NCI-H345 (cell line): ENCODE measurements at places on chromosomes 2 and 18.

GRCh38 chr2:112725545-112726457, 5.0 kb downstream of the NT5DC4 start:
- DNase-seq: no peak

GRCh38 chr2:204691911-204692510, 146.7 kb downstream of the PARD3B start:
- peak; percentile 67 for DNase-seq

DNA sequence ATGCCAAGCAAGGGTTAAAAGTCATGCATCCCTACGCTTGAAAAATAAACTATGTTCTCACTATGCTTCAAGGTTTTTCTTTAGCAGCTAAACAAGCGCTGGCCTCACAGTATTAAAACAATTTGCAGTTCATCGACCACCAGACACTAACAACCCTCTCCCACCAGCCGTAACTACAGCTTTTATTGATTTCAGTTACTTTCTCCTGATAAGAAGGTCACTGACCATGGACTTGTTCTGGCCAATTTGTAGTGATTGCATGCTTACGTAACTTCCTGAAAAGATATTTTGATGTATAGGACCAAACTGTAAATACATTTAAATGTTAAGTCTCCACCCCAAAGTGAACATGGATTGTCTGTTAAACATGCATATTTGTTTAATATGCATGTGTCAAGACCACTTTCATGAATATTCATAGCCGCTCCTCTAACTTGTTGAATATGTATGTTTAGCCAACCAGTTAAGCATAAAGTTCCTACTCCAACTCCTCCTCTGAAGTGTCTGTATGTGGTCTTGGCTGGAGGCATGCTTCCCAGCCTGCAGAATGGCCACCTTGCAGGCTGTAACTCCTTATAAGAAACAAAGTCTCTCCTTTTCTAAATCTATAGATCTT, 1.7 kb upstream of the THOC1 start:
- DNase-seq: no peak

DNA sequence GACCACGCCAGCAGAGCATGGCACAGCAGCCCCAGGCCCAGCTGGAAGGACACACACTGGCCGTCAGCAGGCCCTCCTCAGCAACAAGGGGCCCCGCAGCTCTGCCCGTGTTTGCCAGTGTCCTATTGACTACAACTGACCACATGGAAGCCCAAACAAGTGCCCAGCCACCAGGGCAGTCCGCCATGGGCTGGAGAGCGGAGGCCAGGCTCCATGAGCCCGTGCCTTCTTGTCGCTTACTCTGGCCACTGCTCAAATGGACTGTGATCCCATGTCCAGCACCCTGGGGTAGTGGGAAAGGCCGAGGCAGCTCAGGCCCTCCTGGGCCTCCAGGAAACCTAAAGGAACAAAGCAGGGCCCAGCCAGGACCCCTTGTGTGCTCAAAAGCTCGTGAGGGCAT, 53.9 kb upstream of the TAF1B start:
- no peak for DNase-seq

DNA sequence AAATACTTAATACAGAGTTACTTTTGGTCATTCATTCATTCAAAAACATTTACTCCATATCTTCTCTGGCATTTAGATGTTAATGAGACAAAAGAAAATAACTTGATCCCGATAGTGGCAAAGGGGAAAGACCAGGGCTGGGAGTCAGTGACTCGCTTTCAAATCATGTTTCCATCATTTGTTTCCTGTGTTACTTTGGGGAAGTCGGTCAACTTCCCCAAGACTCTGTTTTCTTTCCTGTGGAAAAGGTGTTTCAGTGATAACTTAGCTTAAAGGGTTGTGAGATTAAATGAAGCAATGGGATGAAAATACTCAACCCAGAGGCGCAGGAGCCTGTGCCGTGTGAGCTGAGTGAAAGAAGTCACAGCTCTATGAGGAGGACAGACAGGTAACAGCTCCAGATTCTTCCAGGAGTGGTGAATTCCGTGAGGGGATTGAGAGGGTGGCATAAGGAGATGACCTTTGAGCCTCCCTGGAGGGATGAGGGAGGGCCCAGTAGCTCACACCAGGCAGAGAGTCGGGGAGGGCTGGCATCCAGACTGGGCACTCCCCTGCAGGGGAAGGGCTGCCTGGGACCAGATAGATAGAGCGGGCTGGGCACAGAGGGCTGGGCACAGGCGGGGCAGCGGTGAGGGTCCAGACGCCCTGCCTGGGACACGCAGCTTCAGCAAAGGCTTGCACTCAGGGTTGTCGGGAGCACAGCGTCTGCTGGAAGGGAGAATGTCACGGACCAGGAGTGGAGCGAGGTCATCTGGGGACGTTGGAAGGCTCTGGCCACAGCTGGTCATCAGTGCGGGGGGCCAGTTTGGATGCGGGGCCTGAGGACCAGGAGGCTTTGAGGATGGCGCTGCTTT, 70.1 kb downstream of the TSHZ1 start:
- no peak for DNase-seq

- no peak for DNase-seq
These were observed 21.0 kb downstream of the MIB1 start for GRCh38 chr18:21761471-21762115.

DNA sequence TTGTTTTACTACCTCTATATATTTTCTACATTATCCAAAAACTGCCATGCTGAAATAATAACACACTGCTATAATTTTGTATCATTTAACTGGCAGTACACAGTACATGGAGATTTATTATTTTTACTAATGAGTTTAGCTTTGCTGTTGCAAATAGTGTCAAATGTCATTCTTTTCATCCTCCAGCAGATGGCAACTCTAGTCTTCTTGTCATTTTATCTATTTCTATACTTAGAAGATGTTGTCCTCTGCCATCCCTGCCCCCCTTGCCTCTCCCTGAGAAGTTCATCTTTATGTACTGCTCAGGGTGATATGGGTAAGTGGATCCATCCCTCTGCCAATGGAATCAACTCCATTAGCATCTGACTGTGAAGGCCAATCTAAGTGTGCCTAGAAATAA, 21.7 kb upstream of the LRRTM1 start:
- DNase-seq: peak; percentile 34

- DNase-seq: no peak
These were observed 134.3 kb downstream of the IRS1 start for GRCh38 chr2:226665306-226665831.

GRCh38 chr18:49652881-49653724, 91.2 kb downstream of the LIPG start:
- DNase-seq: no peak

- DNase-seq: no peak
These were observed 197.5 kb downstream of the LTBP1 start for GRCh38 chr2:33144243-33144642.

- DNase-seq: no peak
These were observed 11.1 kb upstream of the DGKD start for GRCh38 chr2:233343171-233343705.

- no peak for DNase-seq
These were observed 143.6 kb downstream of the COL4A4 start for GRCh38 chr2:227020416-227020815.

GRCh38 chr2:241850544-241851324, 8.0 kb downstream of the PDCD1 start:
- no peak for DNase-seq

DNA sequence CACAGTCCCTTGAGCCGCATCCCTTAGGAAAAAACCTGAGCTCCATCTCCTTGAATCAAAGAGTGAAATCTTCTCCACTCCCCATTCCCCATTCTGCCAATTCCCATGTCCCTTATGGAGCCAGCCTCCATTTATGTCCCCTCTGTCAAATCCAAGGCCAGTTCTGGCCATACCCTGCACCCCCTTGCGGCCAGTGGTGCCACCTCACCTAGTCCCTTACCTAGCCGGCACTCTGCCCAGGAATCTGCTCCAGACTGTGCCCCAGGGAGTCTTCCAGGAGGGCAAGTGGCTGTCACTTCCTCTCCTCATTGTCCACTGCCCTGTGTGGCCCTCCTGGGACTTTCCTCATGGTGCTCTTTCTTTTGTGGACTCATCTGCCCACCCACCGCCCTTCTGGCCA, 195.4 kb upstream of the RMP24 start:
- DNase-seq: no peak

DNA sequence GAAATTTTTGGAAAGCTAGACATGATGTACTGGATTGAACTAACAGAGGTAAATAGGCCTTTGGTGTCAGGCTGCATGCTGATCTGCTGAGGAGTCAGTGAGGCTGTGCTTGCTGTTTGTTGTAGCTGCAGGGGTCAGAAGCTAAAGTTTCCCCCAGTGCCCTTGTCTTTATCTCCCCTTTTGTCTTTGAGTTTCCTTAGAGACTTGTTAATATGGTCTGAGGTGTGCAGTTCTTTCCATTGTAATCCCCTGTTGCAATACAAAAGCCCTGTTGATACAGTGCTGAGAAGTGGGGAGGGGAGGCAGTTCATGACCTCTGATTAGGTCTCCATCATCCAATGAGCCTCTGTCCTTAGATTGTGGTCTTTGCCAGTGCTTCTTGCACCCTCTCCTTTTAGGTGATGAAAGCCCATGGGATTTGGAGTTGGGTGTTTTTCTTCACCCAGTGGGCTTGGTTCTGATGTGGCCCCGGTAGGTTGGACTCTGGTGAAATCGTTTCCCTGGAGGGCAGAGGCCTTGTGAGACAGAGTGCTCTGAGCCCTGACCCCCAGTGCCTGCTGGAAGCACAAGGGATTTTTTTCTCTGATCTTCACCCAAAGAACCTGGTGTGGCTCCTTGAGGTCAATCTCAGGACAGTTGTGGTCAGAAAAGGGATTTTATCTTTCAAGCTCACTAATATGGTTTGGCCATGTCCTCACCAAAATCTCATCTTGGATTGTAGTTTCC, 163.1 kb downstream of the TMEM18 start:
- DNase-seq: no peak

DNA sequence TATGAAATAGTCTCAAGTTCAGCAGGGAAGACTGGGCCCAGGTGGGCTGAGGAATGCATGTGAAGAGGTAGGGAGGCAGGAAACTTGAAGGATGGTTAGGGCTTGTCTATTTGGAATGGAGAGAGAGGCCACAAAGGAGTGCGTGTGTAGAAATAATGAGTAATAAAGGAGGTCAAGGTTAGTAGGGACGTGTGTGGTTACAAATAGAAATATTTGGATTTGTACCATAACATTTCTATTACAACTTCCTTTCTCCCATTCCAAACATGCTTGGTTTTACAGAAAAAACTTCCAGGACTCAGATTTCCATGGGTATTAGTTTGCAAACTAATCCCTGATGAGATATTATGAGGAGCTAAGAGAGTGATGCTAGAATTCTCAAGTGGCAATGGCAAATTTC, 280.6 kb downstream of the NCKAP5 start:
- DNase-seq: no peak
